Psoas muscle (tissue), 8 donors: ENCODE measurements at places on chromosomes 16 and 17.
A peak's percentile ranks its signal among the peaks of the same experiment; 100 is the strongest.

GRCh38 chr17:81128338-81128737, 37.0 kb upstream of the PVALEF start:
- no peak for DNase-seq

- no peak for DNase-seq
Measured at GRCh38 chr17:7014995-7015958, 2.9 kb downstream of the RNASEK start.

GRCh38 chr16:19610200-19610599, 54.7 kb downstream of the VPS35L start:
- no peak for DNase-seq

DNA sequence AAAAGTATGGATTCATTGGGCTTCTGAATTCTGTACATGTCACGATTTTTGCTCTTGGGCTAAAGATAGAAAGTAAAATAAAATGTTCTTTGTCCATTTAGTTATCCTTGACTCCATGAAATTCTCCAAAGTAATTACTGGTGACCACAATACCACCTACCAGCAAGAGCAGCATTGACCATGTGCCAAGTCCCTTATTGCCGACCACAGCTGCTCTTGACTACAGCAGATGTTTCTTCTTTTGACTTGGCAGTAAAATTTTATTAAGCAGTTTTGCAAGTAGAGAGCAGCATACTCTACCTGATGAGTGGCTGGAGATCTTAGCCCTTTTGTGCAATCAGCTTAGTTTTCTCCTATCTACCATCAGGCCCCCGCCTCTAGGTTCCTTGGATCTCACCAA, 152.2 kb upstream of the TBX2 start:
- DNase-seq = no peak

DNA sequence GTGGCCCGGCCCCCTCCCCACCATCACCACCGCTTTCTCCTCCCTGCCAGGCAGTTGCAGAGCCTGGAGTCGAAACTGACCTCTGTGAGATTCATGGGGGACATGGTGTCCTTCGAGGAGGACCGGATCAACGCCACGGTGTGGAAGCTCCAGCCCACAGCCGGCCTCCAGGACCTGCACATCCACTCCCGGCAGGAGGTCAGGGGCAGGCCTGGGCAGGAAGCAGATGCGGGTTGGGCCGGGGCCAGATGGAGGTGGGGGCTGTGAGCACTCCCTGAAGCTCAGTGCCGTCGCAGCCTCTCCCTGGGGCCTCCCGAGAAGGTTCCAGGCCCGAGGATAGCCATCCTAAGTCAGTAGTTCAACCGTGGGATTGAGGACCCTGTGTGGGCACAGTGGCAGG, 14.2 kb upstream of the ADGRG3 start:
- no peak for DNase-seq

GRCh38 chr17:67509390-67510287, 132.6 kb downstream of the PITPNC1 start:
- no peak for DNase-seq

DNA sequence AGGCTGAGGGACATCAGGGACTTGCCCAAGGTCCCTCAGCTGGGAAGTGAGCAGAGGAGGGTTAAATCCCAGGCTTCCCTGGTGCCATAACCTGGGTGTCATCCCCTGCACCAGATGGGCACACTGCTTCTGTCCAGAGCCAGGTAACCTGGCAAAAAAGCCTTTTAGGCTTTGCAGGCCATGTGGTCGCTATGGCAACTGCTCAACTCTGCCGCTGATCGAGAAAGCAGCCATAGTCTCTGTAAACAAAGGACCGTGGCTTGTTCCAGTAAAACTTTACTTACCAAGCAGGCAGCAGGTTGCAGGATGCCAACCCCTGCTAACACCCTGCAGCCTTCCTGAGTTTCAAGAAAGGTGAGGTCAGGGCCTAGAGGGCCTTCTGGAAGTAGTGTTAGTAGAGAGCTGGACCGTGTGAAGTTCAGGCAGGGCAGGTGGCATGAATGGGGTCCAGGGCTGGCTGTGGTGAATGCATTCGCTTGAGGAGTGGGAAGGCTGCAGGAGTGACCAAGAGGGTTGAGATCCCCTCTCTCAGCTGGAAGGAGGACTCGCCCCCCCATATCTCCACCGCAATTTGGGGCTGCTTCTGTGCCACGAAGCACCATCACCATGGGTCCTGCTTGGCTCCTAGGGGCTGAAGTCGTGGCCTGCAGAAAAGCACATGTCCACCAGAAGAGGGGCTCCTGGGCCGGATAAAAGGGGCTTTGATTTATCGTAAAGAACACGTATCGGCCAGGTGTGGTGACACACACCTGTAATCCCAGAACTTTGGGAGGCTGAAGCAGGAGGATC, 91.3 kb downstream of the SOCS1 start:
- DNase-seq = peak; percentile 35

GRCh38 chr16:88287219-88287618, 95.5 kb upstream of the ZNF469 start:
- no peak for DNase-seq

DNA sequence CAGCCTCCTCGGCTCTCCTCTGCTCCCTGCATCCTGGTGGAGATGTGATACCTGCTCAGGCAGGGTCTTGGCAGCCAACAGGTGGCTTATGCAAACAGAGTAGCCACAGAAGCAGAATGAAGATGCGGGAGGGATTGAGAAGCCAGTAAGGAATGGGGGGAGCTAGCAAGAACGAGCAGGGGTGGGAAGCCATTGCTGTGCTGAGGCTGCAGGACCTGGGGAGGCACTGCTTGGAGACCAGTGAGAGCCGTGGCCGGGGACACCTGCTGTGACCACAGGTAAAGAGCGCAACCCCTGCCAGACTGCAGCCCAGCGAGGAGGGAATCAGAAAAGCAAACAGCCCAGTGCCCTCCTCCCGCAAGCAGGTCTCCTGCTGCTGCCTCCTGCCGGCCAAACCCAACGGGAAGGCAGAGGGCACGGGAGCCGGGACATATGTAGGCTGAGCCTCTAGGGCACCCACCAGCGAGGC, 14.7 kb downstream of the AIPL1 start:
- no peak for DNase-seq

DNA sequence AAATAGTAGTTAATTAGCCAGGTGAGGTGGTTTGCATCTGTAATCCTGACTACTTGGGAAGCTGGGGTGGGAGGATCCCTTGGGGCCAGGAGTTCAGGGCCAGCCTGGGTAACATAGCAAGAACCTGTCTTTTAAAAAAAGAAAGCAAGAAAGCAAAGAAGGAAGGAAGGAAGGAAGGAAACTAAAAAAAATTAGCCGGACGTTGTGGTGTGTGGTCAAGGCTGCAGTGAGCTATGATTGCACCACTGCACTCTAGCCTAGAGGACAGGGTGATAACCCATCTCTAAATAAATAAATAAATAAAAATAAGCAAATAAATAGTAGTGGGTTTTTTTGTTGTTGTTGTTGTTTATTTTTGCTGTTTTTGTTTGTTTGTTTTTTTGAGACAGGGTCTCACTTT, 39.3 kb upstream of the MAP2K6 start:
- DNase-seq = no peak

- DNase-seq = no peak
Measured at GRCh38 chr16:7577588-7577987, 244.9 kb downstream of the RBFOX1 start.

- peak; percentile 8 for DNase-seq
Measured at GRCh38 chr17:79630126-79630525, 19.3 kb upstream of the RBFOX3 start.

DNA sequence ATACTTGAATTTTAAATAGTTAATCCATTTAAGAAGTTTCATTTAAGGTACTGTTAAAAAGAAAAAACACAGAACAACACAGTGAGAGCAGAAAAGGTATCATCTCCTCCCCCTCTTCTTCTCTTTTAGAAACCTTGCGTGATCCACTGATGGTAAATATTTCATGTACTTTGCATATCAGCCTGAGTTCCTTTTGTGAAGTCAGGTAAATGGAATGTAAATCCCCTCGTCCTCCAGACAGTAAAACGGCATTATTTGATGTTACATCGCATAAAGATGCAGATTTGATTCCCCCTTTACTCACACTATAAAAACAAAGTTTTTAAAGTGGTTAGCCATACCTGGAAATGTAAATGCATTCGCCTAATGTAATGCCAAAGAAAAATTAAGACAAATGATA, 234.4 kb downstream of the WWOX start:
- DNase-seq = no peak

DNA sequence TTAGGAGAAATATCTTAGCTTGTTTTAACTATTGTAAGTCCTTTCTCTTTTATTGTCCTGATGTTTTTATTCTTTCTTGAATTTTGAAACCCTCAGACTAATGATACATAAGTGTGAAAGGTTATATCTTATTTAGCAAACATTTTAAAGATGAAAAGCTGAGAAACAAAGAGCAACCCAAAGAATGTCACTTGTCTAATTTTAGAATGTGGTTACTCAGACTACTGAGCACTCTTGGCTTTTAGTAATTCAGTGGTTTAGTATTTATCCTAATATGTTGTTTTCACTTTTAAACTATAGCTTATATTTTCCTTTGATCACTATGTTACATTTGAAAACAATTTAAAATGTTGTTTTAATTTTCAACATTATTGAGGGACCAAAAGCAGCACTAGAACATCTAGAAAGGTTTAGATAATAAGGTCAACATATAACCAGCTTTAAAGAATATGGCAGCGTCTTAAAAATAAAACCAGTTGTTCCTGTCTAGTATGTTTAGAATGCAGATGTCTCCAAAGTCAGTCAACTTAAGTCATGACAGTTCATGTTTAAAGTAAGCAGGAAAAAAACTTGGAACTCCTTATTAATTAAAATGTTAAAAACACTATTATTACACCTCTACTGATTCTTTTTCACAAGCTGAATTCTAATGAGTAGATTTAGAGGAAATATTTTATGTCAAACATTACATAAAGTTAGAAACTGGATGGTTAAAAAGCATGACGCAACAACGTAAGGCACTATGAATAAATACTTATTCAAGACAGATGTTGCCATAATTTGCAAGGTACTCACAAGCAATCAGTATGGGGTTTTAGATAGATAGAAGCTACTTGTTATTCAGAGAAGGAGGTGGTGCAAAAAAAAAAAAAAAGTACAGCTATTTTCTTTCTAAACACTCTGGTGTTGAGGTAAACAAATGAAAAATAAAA, 2.4 kb downstream of the MBTD1 start:
- DNase-seq = no peak
